ENCODE measurements at places on chromosomes 4 and X. TPM values are rescaled to one million over a fixed set of nuclear protein-coding genes. Genes with fewer than 3 reads are reported as not detected.

The IL2RG gene
- total RNA-seq = not detected

The FGF5 gene
- total RNA-seq = 0.07 TPM

The LRIT3 gene
- total RNA-seq = 0.16 TPM

The GLRA2 gene
- not detected for total RNA-seq

The DNASE1L1 gene
- 18.5 TPM for total RNA-seq

GRCh38 chrX:101219864-101220346, 319 bp downstream of the DRP2 start:
- H3K4me3 ChIP-seq = peak overlapping the region; percentile 46
- DNase-seq = no peak
- peaks cover 4% of the 10 kb centered on the region for H3K4me1 ChIP-seq
- H3K36me3 ChIP-seq = no peaks in the 10 kb centered on the region
- no peaks in the 10 kb centered on the region for H3K27me3 ChIP-seq
- peak overlapping the region; percentile 62 for H3K27ac ChIP-seq

- no peaks in the 10 kb centered on the region for H3K27me3 ChIP-seq
- no peak overlapping the region for H3K4me3 ChIP-seq
Measured at GRCh38 chr4:145003675-145004074, 94.3 kb downstream of the ANAPC10 start.

DNA sequence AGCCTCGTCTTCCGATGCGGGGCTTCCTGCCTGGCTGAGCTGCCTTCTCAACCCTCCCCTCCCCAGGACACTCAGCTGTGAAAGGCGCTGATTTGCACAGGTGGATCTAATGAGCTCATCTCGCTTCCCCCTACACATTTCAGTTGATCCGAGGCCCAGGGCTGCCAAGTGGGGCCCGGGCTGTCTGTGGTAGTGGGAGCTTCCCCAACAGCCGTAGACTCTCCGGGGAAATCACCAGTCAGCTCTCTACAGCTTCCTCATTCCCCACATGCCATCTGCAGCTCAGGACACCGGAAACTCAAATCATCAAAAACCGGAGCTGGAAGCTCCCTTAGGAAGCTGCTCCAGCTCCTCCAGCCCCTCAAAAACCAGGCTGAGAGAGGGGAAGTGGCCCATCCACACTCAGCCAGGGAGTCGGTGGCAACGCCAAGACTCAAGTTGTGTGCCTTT, 56.2 kb downstream of the SMIM20 start:
- peak overlapping the region; percentile 10 for H3K4me3 ChIP-seq
- H3K36me3 ChIP-seq = peaks cover under 1% of the 10 kb centered on the region
- DNase-seq = peak; percentile 26
- peaks cover 20% of the 10 kb centered on the region for H3K4me1 ChIP-seq
- H3K27ac ChIP-seq = peak overlapping the region; percentile 94
- no peaks in the 10 kb centered on the region for H3K27me3 ChIP-seq

GRCh38 chr4:169037506-169037905, 27.5 kb upstream of the CBR4 start:
- no peak overlapping the region for H3K4me3 ChIP-seq
- H3K27me3 ChIP-seq = no peaks in the 10 kb centered on the region

GRCh38 chr4:41215969-41216293, 1.6 kb upstream of the APBB2 start:
- H3K4me3 ChIP-seq = peak overlapping the region; percentile 85
- H3K4me1 ChIP-seq = peaks cover 43% of the 10 kb centered on the region
- no peaks in the 10 kb centered on the region for H3K27me3 ChIP-seq
- no peaks in the 10 kb centered on the region for H3K36me3 ChIP-seq

GRCh38 chrX:116756958-116757357, 294.2 kb upstream of the CT83 start:
- no peak overlapping the region for H3K27ac ChIP-seq
- DNase-seq = no peak
- no peaks in the 10 kb centered on the region for H3K36me3 ChIP-seq
- peaks cover 2% of the 10 kb centered on the region for H3K4me1 ChIP-seq

GRCh38 chr4:3502941-3503936, 29.0 kb downstream of the LRPAP1 start:
- H3K4me3 ChIP-seq = no peak overlapping the region
- H3K36me3 ChIP-seq = peaks cover 17% of the 10 kb centered on the region
- no peaks in the 10 kb centered on the region for H3K4me1 ChIP-seq
- DNase-seq = no peak
- no peak overlapping the region for H3K27ac ChIP-seq

GRCh38 chrX:38878641-38879340, 77.5 kb downstream of the MID1IP1 start:
- H3K4me3 ChIP-seq = no peak overlapping the region
- no peaks in the 10 kb centered on the region for H3K36me3 ChIP-seq
- H3K4me1 ChIP-seq = no peaks in the 10 kb centered on the region

- H3K4me1 ChIP-seq = peaks cover 6% of the 10 kb centered on the region
- DNase-seq = no peak
- no peaks in the 10 kb centered on the region for H3K36me3 ChIP-seq
Measured at GRCh38 chrX:27840881-27841280, 33.1 kb downstream of the MAGEB10 start.

GRCh38 chrX:120625371-120625770, 4.5 kb downstream of the C1GALT1C1 start:
- no peak overlapping the region for H3K27ac ChIP-seq
- no peaks in the 10 kb centered on the region for H3K27me3 ChIP-seq
- no peak for DNase-seq
- H3K36me3 ChIP-seq = peaks cover 6% of the 10 kb centered on the region

DNA sequence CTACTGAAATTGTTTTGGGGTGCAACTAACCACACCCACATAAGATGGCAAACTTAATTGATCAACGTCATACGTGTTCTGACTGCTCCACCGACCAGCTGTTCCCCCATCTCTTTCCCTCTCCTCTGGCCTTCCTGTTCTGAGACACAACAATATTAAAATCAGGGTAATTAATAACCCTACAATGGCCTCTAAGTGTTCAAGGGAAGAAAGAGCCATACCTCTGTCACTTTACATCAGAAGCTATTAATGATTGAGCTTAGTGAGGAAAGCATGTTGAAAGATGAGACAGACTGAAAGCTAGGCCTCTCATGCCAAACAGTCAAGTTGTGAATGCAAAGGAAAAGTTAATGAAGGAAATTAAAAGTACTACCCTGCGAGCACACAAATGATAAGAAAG, 173.9 kb upstream of the FTHL17 start:
- H3K4me3 ChIP-seq = no peak overlapping the region
- H3K4me1 ChIP-seq = no peaks in the 10 kb centered on the region
- DNase-seq = no peak
- no peak overlapping the region for H3K27ac ChIP-seq
- no peaks in the 10 kb centered on the region for H3K27me3 ChIP-seq

- H3K27ac ChIP-seq = no peak overlapping the region
- no peaks in the 10 kb centered on the region for H3K4me1 ChIP-seq
- H3K36me3 ChIP-seq = peaks cover 43% of the 10 kb centered on the region
- no peaks in the 10 kb centered on the region for H3K27me3 ChIP-seq
- H3K4me3 ChIP-seq = no peak overlapping the region
Measured at GRCh38 chr4:5787311-5787710, 76.3 kb downstream of the EVC start.

DNA sequence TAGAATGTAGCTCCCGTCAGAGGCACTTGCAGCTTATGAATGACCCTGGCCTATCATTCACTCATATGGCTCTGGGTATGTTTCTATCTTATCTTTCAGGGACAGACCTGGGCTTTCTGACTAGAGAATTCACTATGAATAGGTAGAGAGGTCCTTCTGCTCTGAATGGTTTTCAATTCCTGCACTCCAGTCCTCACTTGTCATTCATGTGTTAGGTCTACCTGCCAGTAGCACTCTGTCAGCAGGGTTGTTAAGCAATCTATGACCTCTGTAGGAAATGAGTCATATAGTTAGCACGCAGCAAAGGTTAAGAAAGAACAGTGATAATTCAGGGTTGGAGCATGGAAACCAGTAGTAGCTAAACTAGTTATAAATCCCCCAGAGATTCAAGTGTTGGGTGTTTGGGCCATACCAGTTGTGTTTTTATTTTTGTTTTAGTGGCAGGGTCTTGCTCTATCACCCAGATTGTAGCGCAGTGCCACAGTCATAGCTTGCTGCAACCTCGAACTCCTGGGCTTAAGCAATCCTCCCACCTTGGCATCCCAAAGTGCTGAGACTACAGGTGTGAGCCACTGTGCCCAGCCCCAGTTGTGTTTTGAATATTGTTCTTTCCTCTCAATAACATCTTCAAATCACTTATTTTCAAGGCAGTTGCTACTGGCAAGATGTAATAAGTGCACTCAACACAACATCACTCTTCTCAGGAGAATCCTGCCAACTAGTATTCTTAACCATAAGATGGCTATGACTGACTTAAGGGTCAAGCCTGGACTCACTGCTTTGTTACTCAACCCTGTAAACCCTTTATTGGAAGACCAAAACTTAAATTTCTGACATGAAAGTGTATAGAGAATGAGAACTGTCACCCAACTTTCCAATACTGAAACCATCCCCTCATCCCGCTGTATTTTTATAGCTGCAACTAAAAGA, 25.1 kb downstream of the ARL13A start:
- no peaks in the 10 kb centered on the region for H3K27me3 ChIP-seq
- H3K4me1 ChIP-seq = no peaks in the 10 kb centered on the region
- no peak for DNase-seq
- peaks cover 8% of the 10 kb centered on the region for H3K36me3 ChIP-seq
- no peak overlapping the region for H3K4me3 ChIP-seq
- H3K27ac ChIP-seq = no peak overlapping the region
